Dermis microvascular lymphatic vessel endothelial cell (primary cell): ENCODE measurements at places on chromosomes 6 and 20. TPM values are rescaled to one million over a fixed set of nuclear protein-coding genes. Genes with fewer than 3 reads are reported as not detected.
A peak's percentile ranks its signal among the peaks of the same experiment; 100 is the strongest.

- DNase-seq = no peak
Observed at GRCh38 chr6:72504406-72504805, 117.5 kb upstream of the KCNQ5 start.

DNA sequence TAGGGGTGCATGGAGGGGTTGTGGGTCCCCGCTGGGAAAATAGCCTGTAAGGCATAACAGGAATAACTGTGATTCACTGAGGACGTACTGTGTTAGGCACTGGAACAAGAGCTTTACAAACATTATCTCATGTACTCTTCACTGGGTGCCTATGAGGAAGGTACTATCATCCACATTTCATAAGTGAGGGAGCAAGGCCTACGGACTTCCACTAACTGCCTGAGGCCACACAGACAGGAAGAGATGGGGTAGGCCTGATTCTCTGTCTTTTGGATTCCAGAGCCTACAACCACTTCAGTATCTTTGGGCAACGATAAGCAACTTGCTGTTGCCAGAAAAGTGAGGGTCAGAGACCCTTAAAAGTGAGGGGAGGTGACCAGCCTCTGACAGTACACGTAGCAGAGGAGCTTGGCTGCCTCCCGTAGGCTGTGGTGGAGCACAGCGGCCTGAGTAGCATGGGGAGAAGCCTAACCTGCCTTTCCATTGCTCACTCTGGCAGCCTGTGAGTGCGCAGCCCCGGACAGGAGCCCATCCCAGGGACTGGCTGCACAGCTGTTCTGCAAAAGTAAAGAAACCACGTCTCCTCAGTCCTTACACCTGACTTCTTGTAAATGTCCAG, 30.4 kb downstream of the PSMB1 start:
- no peak for DNase-seq

DNA sequence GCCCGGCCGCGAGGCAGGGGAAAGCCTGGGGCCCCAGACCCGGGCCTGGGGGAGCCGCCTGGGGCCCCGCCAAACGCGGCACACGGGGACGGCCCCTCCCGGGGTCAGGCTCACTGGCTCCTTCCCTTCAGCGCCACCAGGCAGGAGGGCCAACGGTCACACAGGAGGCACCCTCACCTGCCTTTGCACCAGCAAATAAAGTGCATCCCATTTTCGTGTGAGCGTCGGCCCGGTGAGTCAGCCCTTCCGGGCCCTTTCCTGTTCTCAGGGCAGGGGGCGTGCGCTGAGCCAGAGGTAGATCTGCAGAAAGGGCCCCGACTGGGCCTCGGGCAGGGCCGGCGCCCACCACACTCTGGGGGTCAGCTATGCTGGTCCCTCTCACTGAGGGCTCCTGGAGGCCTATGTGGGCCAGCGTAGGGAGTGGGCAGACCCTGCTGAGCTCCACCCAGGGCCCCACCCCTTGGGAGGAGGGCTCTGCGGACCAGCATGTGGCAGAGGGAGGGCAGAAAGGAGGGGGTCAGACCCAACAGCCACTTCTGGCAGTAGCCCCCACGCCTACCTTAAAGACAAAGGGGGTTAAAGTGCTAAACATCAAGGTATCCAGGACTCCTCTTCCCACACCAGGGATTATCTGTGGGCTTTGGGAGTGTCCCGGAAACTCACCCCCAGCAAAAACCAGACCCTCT, 931 bp upstream of the UCKL1 start:
- DNase-seq = peak; percentile 38

TRIM15 gene
- not detected in 2 replicates for total RNA-seq

LST1 gene
- 0.51 TPM in 1 of 2 replicates, not detected in the other for total RNA-seq

DNA sequence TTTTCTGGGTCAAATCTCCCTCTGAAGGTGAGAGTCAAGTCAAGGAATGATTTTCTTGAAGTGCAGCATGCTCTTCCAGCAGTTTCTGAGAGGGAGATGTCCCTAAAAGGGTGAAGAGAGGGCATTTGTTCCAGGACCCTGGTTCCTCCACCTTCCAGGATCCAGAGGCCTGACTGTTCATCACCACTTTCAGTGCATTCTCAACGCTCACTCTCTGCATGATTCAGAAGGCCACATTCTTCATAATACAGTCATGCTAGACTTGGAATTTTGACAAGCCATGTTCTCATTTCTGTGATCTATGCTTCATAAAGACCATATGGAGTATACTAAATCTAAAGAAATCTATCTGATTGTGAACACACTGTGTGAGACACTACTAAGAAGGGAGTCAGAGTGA, 85.1 kb downstream of the PDE7B start:
- DNase-seq = no peak

GRCh38 chr20:8667306-8667705, 401.6 kb upstream of the PLCB4 start:
- DNase-seq = peak; percentile 47

GRCh38 chr6:144104488-144104887, 9.1 kb upstream of the SF3B5 start:
- no peak for DNase-seq
